ENCODE measurements at places on chromosomes 7 and 10.

DNA sequence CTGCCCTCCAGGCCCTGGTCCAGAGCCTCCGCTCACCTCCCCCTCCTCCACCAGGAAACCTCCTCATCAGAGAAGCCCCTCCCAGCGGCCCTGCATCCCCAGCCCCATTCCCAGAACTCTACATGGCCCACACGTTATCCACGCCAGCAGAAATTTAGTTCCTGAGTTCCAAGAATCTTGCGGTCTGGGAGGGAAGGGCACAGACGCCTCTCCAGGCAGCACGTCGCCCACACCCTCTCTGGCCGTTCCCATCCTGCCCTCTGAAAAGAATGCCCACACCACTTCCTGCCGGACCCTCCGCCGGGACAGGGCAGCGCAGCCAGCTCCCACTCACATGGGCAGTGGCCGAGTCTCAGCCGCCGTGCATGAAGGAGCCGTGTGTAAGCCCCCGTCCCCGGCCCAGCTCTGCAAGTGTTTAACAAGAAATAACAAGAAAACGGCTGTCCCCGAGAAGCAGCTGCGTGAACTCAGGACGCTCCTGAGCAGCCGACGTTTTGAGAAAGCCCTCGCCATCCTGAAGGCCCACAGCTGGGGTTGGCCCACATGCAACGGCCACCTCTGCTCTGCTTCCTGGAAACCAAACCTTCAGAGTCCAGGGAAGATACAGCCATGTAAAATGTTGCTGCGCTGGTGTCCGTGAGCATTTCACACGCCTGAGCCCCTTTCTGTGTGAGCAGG, 17.4 kb downstream of the ADGRA1 start:
- no peak for DNase-seq

DNA sequence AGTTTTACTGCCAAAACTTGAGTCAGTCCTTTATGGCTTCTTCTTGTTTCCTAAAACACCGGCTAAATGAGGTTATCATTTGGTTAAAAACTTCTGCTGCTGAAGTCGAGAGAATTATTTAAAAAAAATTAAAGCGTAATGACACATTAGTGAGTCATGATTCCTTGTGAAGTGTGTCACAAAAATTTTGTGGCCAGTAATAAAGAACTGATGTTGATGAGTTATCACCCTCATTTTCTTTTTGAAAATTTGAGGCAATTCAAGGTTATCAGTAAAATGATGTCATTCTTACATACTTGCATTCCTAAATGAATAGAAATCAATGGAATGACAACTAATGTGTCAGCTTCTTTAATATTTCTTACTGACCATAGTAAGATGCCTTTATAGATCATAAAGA, 427.4 kb downstream of the SORCS3 start:
- no peak for DNase-seq

DNA sequence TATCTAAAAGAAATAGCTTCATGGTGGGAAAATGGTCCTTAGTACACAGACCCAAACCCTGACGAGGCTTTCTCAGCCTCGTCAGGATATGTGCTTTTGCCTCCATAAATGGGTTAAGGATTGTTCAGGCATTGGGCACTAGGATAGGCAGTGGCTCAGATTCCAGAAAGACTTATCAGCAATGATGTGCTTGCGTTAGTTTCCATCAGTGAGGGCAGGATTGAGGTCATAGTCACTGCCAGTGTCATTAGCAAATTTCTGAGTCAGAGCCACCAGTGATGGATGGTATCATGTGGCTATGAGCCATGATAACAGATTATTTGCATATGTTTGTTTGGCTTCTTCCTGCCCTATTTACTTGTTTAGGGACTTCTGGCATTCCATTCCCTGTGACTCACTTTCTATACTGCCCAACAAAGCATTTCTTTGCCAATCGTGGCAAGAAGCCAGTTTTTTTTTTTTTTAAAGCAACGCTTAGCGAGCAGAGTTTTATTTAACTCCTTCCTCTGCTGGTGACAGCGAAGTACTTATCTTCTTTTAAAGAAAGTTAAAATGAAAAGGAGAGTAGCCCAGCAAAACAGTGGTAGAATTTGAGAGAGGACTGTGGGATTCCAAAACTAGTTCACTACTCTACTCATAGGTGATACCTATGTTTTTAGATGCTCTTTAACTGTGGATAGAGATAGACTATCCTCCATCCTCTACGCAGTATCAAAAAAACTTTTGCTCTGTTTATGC, 44.4 kb downstream of the MYPN start:
- no peak for DNase-seq

DNA sequence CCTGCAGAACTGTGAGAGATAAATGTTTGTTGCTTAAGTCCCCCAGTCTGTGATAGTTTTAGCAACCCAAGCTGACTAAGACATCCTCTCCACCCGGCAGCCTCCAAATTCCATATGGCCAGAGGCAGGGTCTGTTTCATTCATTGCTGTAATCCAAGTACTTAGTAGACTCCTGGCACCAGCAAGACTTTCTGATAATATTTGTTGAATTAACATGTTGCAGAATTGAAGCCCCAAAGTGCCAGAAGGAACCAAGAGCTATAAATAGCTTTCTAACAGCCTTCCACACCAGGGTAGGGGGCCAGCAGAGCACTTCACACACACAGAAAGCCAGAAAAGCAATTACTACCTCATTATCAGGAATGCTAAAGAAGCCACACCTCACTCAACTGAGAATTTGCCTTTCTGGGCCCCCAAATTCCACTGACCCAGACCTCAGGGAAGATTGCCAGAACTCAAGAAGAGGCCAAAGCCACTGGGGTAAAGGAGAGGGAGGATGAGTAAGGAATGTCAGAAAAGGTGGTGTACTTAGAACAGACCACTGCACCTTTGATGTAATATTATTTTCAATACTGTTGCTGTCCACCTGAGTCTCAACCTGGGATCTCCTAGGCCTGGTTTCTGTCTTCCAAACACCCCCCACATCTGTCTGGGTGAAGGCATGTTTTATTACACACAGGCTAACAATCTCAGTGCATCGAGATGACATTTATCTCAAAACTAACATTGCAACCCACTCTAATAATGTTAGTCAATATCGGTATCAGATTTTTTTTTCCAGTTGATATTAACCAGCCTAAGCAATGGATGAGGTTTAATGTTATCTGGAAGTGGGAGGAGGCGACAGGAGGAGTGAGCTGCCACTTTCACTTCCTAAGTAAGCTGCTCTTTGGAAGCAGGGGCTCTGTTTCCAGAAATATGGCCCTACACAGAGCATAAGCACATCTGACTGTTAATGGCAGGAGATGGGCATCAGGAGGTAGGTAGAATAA, 5.5 kb downstream of the NOD1 start:
- DNase-seq, result no peak

- no peak for DNase-seq
These were observed 495.2 kb downstream of the PLXNA4 start for GRCh38 chr7:132080967-132081668.

- DNase-seq, result no peak
These were observed 4.0 kb downstream of the CDCA7L start for GRCh38 chr7:21941611-21942141.

GRCh38 chr7:24660546-24660945, 87.3 kb downstream of the PALS2 start:
- no peak for DNase-seq

- DNase-seq, result peak; percentile 95
These were observed at the start of gene ZNF655 for GRCh38 chr7:99558306-99559174. TSS of gene ZNF655 (plus strand) at chr7:99558642. CDS start at chr7:99560560, 1,918 bp downstream.

DNA sequence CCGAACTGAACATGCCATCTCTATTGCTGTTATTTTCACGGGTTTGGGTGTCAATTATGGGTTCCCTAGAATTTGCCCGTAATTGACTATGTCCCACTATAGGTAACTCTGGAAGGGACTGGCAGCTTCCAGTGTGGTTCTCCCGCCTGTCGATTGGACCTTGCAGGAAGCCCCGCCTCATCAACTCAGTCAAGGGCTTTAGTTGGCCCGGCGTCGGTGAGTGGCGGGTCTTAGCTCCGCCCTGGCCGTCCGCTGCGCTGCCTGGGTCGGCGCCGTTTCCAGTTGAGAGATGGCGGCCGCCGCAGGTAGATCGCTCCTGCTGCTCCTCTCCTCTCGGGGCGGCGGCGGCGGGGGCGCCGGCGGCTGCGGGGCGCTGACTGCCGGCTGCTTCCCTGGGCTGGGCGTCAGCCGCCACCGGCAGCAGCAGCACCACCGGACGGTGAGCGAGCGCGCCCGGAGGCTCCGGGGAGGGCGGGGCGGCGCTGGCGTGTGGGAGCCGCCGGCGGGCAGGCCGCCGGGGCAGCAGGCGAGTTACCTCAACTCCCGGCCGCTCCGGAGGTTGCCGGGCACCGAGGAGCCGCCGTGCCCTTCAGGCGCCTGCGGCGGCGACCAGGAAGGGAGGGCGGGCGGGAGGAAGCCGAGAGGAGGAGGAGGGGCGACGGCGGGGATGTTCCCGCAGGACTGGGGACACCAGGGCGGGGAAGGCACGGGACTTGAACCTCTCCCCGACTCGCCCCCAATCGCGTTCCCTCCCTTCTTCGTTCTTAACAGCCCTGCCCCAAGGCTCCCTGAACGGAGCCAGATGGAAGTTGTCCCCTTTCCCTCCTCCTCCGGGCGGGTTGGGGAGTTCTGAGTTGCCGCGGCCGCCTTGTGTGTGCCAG, at the start of gene MCU:
TSS of gene MCU (plus strand) at position 281 of the 881 bp plus-strand sequence. CDS start at position 290, 9 bp downstream.
- peak; percentile 93 for DNase-seq

GRCh38 chr7:108452707-108453106, 3.5 kb downstream of the NRCAM start:
- DNase-seq, result peak; percentile 13

DNA sequence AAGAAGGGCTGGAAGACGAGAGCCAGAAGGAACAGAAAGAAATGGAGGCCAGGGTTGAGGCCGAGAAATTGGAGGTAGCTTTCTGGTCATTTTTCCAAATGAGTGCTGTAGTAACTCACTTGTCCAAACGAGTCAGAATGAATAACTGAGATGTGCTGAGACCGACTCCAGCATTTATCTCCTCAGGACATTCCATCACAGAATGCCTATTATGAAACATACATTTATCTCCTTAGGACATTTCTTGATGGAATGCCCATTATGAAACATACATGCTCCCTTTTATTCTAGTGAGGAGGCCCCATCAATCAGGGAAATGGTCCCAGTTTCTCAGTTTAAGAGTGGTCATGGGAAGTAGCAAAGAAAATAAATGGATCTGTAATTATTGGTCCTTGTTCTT, 16.5 kb downstream of the AVL9 start:
- DNase-seq, result no peak

DNA sequence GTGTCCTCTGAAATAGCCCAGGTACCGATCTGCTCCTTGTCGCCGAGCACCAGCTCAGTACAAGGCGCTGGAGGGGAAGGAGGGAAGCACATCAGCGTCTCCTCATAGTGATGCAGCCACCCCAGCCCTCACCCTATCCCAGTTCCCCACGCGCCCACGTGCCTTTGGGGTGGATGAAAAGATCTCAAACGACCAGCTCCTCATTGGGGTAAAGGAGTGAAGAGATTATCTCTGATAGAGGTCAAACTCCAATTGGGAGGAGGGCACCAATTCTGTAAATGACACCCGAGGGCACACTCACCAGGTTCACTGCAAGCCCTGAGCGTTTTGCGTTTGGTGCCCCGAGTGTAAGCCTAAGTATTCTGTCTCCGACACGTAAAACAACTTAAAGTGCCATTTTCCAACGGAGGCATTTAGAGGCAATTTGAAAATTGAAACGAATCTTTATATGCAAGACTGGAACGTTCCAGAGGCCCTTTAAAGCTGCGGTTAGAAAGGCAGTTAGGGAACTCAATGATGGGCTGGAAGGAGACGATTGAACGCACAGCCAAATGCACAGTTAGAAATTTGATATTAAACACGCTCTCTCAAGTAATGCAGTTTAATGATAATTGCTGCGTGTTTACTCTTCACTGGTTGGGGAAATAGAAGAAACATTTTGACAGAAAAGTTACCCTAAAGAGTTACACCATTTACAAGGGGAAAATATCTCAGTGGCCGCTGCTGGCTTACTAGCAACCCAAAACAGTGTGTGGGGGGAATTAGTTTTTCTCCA, 8.9 kb upstream of the EMX2 start:
- no peak for DNase-seq

DNA sequence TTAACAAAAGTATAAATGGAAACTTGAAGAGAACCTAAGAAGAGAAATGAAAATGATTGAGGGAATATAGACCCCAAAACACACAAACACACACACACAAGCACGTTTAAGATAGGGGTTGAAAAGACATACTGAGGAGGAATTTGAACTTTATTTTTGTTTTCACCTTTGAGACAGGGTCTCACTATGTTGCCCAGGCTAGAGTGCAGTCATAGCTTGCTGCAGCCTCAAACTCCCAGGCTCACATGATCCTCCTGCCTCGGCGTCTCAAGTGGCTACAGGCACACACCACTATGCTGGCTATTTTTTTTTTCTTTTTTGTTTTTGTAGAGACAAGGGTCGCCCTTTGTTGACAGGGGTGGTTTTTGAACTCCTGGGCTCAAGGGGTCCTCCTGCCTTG, 4.0 kb downstream of the BTRC start:
- DNase-seq, result no peak

DNA sequence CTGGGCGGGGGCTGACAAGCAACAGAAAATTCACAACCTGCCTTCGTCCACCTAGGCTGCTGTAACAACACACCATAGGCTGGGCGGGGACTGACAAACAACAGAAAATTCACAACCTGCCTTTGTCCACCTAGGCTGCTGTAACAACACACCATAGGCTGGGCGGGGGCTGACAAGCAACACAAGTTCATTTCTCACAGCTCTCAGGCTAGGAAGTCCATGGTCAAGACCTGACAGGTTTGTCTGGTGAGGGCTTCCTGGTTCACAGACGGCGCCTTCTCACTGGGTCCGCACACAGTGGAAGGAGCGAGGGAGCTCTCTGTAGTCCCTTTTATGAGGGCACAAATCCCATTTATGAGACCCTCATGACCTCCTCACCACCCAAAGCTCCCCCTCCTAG, 52.2 kb downstream of the DIP2C start:
- no peak for DNase-seq

DNA sequence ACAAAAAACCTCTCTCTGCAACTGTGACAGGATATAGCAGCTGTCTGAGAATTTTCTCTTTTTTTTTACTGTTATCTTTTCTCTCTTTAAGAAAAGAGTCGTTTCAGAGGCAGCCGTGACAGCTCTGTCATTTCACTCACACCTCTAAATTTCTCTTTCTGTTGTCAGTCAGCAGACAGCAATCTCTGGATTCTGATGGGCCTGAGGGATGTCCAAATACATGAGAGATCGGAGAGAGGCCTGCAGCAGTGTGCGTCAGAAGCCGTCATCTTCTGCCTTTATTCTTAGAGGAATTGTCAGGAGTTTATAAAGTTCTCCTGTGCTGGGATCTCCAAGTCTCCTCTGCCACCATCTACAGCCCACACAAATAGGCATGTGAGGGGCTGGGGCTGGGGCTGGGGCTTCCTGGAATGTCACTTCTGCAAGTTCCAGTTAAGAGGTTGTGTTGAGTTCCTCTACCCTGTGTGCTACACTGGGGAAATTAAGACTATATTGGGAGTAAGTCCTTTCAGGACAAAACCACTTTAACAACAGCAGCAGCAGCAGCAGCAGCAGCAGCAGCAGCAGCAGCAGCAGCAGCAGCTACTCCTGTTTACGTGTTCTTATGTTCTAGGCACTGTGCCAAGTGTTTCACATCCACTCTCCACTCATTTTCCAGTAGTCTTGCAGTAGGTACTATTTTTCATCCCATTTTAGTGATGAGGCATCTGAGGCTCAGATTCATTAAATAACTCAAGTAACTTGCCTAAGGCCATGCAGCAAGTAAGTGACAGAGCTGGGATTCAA, 541.3 kb downstream of the LRMDA start:
- DNase-seq, result no peak

All from CD4-positive, alpha-beta T cell treated with Interleukin-10 for 1 hour (primary cell).